Foreskin fibroblast (primary cell): ENCODE measurements at places on chromosomes 2 and 18.

GRCh38 chr2:150792780-150793300 is 305.4 kb upstream of the RND3 start:
- no peak for DNase-seq

DNA sequence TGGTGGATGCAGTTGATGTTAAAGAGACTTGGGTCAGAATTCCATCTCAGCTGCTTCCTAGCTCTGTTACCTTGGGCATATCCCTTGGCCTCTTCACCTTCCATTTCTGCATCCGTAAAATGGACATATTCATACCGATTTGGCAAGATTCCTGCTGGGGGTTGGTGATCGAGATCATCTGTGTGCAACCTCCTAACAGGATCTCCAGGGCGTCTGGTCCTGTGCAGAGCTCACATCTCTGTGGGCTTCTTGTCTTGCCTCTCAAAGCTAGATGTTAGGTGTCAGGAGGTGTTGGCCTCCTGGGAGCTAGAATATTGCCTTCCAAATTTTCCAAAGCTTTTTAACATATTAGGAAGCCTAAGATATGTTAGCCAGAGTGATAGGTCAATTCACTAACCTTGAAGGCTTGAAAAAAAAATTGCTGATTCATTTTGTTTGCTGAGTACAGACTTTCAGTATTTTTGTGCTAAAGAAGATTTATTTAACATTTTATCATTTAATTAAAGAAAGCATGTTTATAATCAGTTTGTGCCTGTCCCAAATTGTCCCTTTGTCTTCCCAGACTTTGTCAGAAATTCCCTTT is 69.7 kb upstream of the ZNF516 start:
- DNase-seq = no peak

DNA sequence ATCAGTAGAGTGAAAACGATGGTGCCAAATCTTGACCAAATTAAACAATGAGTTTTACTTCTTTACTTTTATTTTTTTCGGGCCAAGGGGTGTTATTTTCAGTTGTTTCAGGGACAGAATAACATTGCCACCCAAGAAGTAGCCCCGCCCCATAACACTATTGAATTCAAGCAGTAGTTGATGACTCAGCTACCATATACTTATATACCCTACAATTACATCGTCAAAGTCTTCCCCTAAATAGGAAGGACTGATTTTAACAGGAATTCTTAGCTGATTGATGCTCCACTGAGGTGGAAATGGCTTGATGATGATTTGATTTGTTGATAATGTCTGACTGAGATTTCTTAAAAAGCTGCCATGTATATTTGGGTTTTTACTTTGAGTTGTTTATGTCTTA is 24.7 kb downstream of the LYPD6B start:
- DNase-seq = no peak

DNA sequence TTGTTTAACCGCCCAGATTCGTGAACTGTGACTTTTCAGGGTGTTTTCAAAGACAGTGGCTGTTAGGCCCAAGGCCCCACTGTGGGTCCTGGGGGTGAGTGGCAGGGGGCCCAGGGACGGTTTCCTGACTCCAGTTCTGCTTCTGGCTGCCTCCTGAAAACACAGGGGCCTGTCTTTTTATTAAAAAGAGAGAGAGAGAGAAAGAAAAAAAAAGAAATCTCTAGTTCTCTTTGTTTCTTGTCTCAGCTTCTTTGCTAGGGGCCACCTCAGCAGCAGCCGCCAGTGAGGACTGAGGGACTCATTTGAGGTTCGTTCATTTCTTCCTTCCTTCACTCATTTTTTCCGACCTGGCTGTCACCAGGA is 15.4 kb upstream of the E2F6 start:
- DNase-seq = no peak

DNA sequence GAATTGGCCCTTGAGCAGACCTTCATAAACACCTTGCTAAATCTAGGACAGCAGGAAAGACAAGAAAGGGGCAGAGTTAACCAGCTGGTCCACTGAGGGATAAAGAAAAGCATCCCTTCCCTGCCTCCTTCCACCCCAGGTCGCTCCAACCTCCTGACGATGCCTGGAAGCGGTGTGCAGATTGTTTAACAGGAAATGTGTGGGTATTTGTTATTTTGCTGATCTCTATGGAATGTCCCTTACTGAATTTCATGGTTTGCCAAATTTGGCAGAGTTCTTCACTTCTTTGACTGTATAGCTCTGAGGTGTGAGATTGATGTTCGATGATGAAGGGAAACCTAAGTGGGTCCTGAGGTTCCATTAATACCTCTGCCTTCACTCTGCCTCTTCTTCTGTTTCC is 72.9 kb downstream of the MAP3K20 start:
- peak; percentile 32 for DNase-seq

DNA sequence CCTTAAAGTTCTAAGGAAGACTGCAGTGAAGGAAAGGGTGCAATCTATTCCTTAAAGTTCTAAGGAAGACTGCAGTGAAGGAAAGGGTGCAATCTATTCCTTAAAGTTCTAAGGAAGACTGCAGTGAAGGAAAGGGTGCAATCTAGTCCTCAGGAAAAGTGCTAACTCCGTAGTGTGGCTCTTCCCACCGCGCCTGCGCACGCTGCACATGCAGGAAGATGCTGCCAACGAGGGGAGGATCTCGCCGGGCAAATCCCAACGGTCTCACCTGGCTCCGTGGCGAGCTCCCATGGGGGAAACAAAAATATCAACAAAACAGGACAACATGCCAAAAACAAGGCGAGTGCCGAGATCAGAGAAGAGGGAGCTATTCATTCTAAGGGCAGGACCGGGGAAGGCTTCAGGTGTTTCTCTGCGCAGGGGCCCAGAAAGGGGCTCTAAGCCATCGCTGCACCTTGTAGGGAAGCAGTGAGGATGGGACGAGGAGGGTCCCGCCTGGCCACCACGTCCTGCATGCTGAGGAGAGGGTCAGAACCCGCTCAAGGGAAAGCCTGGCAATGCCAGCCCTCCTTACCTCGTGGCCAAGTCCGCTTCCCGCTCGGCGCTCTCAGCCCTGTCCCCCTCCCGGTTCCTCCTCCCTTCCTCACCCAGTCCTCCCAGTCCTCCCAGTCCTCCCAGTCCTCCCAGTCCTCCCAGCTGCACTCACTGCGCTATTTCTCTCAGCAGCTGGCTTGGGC is 24.5 kb downstream of the TIMM21 start:
- no peak for DNase-seq

DNA sequence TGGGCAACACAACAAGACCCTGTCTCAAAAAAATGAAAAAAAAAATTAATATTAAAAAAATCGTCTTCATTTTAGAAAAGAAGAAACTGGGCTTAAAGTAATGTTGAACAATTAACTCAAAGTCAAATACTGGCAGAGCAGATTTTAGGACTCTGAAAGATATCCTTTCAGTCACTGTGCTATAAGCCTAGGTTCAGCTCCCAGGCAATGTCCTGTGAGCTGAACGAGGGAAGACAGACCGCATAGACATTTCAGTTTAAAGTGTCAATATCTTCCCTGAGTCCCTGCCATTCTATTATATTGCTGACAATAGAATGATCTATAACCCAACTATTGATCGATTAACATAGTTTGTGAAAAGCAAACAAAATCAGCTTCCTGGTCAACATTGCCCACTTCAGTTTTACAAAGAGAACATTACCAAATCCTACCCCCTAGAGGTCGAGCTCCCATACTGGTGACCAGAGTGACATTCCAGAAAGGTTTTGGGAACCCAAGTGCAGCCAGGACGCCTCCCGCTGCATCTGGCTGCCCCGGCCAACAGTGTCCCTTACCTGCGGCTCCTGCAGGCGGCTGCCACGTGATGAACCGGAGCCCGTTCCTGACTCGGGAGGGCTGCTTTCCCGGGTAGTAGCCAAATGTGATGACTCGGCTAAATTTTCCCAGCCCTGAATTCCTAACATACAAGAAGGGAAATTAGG is 639 bp downstream of the MRO start:
- DNase-seq = peak; percentile 28

DNA sequence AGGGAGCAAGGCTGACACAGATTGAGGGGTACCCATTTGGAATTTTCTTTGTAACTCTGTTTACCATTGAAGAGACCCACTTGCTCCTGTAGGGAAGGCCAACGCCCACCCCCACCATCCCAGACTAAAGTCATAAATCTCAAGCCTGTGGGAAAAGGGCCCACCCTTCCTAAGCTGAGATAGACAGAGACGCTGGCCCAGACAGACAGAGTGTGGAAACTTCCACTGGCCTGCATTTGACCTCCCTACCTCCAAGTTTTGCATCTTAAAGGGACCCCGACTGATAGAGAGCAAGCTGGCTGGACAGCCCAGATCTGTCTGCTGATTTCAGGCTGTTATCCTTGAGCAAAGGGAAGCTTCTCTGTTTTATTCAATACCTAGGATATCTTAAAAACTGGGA is 48.2 kb upstream of the SLC14A2 start:
- no peak for DNase-seq

DNA sequence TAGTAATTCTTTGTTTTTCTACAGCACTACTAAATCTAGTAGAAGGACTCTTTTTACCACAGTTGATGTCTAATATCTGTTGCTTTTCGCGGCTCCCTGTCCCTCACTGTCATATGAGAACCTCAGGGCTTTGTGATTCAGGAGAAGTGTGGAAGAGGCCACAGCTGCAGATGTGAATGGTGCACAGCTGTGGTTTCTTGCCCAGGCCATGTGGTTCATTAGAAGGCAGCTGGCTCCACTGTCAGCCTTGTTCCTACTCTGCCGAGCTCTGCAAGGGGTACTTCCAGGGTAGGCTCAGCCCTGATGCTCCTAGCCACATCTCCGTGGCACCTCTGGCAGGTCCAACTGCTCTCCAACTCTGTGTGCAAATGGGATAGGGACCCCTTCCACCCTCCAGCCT is 83.9 kb downstream of the APOB start:
- DNase-seq = no peak

GRCh38 chr2:238024986-238025385 is 35.8 kb upstream of the SCLY start:
- DNase-seq = peak; percentile 49

GRCh38 chr2:160630801-160631590 is 137.4 kb upstream of the RBMS1 start:
- DNase-seq = peak; percentile 57

DNA sequence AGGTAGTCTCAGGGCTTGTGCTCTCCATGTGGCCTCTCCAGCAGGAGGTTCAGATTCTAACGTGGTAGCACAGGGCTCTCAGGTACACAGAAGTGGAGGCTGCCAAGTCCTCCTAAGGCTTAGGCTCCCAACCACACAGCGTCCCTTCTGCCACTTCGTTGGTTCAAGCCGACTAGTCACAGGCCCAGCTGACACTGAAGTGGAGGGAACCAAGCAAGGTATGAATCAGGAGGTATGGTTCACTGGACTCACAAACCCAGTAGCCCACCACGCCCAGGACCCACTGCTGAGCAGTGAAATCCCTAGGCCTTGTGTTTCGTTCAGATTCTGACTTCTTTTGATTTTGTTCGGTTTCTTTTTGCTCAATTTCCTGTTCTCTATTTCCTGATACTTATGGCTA is 46.0 kb upstream of the SEC11C start:
- DNase-seq = no peak

GRCh38 chr2:105874466-105874865 is 129.8 kb downstream of the NCK2 start:
- no peak for DNase-seq

DNA sequence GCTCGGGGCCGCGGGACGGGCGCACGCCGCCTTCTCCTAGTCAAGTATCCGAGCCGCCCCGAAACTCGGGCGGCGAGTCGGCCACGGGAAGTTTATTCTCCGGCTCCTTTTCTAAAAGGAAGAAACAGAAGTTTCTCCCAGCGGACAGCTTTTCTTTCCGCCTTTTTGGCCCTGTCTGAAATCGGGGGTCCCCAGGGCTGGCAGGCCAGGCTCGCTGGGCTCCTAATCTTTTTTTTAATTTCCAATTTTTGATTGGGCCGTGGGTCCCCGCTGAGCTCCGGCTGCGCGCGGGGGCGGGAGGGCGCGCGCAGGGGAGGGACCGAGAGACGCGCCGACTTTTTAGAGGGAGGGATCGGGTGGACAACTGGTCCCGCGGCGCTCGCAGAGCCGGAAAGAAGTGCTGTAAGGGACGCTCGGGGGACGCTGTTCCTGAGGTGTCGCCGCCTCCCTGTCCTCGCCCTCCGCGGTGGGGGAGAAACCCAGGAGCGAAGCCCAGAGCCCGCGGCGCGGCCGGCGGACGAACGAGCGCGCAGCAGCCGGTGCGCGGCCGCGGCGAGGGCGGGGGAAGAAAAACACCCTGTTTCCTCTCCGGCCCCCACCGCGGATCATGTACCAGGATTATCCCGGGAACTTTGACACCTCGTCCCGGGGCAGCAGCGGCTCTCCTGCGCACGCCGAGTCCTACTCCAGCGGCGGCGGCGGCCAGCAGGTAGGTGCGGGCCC is 617 bp downstream of the FOSL2 start:
- peak; percentile 80 for DNase-seq

GRCh38 chr2:62920070-62920469 is 130.6 kb upstream of the OTX1 start:
- DNase-seq = peak; percentile 42

DNA sequence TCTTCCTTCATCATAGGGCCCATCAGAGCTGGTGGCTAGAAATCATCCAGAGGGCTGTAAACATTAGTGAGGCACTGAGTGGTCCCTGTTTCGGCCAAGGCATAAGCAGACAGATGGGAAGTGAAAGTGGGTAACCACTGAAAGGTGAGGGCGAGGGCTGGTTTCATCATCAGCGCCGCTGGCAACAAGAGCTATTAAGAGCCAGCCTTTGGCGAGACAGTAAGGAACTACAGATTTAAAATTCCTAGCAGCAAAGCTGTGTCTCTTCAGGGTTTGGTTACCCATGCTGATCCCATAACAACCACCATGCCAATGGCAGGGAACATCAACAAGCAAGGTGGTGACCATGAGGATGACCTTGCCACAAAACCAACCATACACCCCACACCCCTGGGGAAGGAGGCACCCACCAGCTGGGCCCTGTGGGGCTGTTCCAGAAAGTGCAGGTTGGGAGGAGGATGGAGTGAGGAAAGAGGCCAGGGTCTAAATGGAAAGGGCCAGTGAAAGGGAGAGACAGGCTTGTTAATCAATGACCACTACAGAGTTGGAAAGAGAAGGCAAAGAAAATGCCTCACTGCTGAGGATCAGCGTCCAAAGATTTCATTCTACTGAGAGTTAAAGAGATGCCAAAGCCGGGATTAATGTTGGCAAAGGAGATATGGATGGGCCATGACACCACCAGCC is 9.0 kb upstream of the SLC20A1 start:
- DNase-seq = no peak

DNA sequence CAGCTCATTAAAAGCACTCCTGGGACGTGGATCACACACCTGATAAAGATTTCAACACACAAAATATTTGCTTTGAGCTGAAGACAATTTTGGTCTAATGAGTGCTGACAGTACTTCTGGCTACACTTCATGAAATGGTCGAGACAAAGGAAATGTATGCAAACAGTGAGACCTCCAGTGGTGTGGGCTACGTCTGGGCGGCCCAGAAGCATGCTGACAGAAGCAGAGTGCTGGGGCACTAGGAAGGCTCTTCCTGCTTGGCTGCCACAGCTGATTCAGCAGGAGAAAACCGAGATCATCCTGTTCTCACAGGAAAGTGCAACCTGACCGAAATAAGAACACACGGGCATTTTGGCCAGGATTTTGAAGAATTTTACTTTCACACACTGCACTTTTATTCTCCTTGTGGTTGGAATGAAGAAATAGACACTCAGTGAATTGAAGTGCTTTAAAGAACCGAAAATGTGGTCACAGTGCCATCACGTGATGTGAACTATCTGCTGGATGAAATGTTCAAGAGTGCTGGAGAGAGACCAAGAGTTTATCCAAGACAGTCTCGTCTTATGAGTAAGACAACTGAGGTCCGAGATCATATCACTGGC is 149.5 kb downstream of the CCBE1 start:
- peak; percentile 88 for DNase-seq

- no peak for DNase-seq
Observed at GRCh38 chr2:194826241-194826640, 830.8 kb upstream of the SLC39A10 start.
